ENCODE measurements at places on chromosomes 5 and 9.

GRCh38 chr5:108101130-108101529 is 280.8 kb downstream of the FBXL17 start:
- no peak overlapping the region for H3K4me3 ChIP-seq
- no peak for DNase-seq
- H3K36me3 ChIP-seq: no peaks in the 10 kb centered on the region
- no peaks in the 10 kb centered on the region for H3K4me1 ChIP-seq
- no peaks in the 10 kb centered on the region for H3K27me3 ChIP-seq
- H3K27ac ChIP-seq: no peak overlapping the region

DNA sequence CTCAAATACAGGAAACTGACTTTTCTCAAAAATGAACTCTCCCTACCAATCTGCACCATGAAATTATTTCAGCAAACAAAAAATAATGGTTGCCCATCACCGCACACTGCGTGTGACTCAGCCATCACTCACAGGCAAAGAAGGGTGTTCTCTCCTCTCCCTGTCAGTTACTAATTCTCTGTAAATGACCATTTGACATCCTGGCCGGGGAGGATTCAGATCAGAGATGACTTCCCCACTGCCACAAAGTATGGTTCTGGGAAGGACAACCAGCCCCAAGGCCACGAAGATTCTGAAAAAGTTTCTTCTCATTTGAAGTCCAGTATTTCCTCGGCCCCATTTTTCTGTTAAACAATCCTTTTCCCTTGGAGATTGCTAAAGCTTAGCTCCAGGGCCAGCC is 199.4 kb downstream of the AUH start:
- peak overlapping the region; percentile 95 for H3K27ac ChIP-seq
- no peaks in the 10 kb centered on the region for H3K36me3 ChIP-seq
- peaks cover 47% of the 10 kb centered on the region for H3K4me1 ChIP-seq
- H3K4me3 ChIP-seq: peak overlapping the region; percentile 67

DNA sequence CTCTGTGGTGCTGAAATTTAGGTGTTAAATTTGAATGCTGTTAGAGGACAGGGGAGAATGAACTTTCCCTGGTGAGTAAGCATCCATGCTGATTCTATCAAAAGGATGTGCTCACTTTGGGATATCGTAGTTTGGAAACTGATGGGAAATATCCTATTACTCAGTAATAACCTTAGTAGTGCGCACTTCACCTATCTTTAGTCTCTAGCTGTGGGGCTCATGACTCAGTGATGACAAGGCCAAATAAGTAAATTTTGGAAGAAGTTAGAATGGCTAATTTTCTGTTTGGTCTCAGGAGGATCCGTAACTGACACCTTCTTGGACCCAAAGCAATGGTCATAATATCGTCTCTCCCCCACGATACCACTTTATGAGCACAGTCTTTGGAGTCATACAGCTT is 448.4 kb downstream of the PSAT1 start:
- no peak overlapping the region for H3K27ac ChIP-seq
- no peak for DNase-seq
- no peaks in the 10 kb centered on the region for H3K27me3 ChIP-seq
- H3K4me1 ChIP-seq: no peaks in the 10 kb centered on the region
- no peak overlapping the region for H3K4me3 ChIP-seq

DNA sequence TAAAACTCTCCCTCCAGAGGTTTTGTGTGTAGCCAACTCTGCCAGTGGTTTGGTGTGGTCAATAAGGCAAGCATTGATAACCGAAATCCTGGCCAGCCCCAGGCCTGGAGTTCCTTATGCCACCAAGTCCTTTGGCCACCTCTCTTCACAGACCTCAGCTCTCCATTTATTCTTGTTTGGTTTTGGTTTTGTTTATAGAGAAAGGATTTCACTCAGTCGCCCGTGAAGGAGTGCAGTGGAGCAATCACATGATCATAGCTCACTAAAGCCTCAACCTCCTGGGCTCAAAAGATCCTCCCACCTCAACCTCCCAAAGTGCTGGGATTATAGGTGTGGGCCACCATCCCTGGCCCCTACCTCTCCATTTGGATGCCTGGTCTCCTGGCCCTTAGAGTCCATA is 55.4 kb upstream of the PPARGC1B start:
- peaks cover 12% of the 10 kb centered on the region for H3K27me3 ChIP-seq
- no peak overlapping the region for H3K27ac ChIP-seq
- H3K4me3 ChIP-seq: no peak overlapping the region
- DNase-seq: no peak
- H3K36me3 ChIP-seq: no peaks in the 10 kb centered on the region

- DNase-seq: no peak
- H3K27me3 ChIP-seq: peaks cover 24% of the 10 kb centered on the region
- H3K4me1 ChIP-seq: no peaks in the 10 kb centered on the region
These were observed 261.0 kb downstream of the NSG2 start for GRCh38 chr5:174306345-174307030.

- H3K27me3 ChIP-seq: peaks cover 29% of the 10 kb centered on the region
- no peaks in the 10 kb centered on the region for H3K36me3 ChIP-seq
- peaks cover 7% of the 10 kb centered on the region for H3K4me1 ChIP-seq
- no peak overlapping the region for H3K4me3 ChIP-seq
These were observed 1.1 kb downstream of the ALDH1A1 start for GRCh38 chr9:72951520-72952380.

- peak overlapping the region; percentile 93 for H3K27ac ChIP-seq
- peaks cover 16% of the 10 kb centered on the region for H3K36me3 ChIP-seq
- peak overlapping the region; percentile 94 for H3K4me3 ChIP-seq
- H3K4me1 ChIP-seq: peaks cover 14% of the 10 kb centered on the region
These were observed 3.2 kb downstream of the SGTB start for GRCh38 chr5:65718576-65719310.

DNA sequence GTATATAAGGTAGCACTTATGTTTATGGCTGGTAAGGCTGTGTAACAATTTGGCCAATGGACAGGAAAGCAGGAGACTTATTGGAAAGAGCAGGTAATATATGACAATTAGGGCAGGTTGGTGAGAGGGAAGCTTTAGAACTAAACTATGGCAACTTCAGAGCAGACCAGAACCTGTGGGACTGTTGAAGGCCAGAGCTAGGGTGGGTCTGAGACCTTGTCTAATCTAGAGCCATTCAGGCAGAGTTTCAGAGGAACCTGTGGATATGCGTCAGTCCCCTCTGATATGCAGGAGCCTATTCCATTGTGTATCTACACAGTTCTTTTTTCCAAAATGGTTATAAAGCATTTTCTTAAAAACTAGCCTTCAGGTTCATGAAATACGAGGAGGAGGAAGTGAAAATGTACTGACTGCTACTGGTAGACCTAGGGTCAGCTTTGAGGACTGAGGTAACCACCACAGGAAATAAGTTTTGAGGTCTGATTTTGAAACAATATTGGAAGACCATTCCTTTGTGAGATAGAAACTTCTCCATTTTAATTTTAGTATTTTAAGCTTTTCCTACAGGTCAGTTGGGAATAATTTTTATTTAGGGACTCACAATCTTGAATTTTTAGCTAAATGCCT is 37.6 kb downstream of the ELL2 start:
- no peaks in the 10 kb centered on the region for H3K27me3 ChIP-seq
- H3K4me3 ChIP-seq: no peak overlapping the region
- H3K4me1 ChIP-seq: peaks cover 15% of the 10 kb centered on the region
- H3K36me3 ChIP-seq: peaks cover 14% of the 10 kb centered on the region
- no peak for DNase-seq

GRCh38 chr5:14665101-14665822 is 744 bp downstream of the OTULIN start:
- H3K27ac ChIP-seq: peak overlapping the region; percentile 92
- peak; percentile 50 for DNase-seq
- peaks cover 68% of the 10 kb centered on the region for H3K4me1 ChIP-seq
- H3K27me3 ChIP-seq: no peaks in the 10 kb centered on the region
